Common myeloid progenitor, CD34-positive (primary cell): ENCODE measurements at places on chromosomes 2 and 18.

GRCh38 chr2:170121689-170122088, 56.3 kb upstream of the MYO3B start:
- DNase-seq, result no peak

GRCh38 chr18:74081966-74082741, 65.5 kb downstream of the FBXO15 start:
- DNase-seq, result peak; percentile 83

DNA sequence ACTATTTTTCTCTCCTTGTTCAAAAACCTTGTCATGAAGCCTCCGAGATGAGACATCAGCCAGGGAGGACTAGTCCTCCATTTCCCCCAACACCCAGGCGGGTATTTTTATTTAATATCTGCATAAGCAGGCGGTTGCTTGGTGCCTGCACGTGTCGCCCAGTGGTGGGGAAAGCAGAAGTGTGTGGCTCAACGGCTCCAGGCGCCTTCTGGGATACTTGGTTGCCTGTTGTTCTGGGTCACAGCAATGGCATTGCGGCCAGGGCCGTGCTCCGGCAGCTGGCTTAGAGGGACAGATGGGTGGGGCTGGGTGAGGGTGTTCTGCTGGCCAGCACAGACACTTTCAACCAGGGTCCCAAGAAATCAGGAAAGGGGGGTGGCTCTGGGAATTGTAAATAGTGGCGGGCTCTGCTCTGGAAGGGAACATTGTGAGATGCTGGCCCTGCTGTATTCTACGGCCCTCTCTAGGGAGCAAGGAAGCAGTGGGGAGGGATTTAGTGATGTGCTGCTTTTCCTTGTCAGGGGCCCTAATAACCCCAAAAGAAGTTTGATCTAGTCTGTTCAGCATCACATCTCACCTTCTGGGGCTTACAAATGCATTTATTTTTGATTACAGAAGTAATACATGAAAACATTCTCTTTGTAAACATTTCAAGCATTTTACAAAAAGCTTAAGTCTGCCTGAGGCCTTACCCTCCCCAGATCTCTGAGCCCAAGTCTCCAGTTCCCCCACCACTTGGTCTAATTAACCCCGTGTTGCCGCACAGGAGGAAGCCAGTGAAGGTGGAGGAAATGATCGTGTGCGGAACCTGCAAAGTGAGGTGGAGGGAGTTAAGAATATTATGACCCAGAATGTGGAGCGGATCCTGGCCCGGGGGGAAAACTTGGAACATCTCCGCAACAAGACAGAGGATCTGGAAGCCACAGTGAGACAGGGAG, 1.1 kb downstream of the VAMP8 start:
- DNase-seq, result peak; percentile 93

- DNase-seq, result no peak
Observed at GRCh38 chr2:112483831-112484230, 1.9 kb downstream of the TTL start.

GRCh38 chr2:156430980-156431358, 5.2 kb upstream of the GPD2 start:
- peak; percentile 84 for DNase-seq

GRCh38 chr2:41930807-41931566, 116.8 kb upstream of the PKDCC start:
- DNase-seq, result no peak

- DNase-seq, result no peak
Observed at GRCh38 chr2:239534581-239535412, 134.0 kb upstream of the HDAC4 start.

- DNase-seq, result peak; percentile 36
Observed at GRCh38 chr2:69601179-69601612, 42.3 kb downstream of the AAK1 start.

- peak; percentile 74 for DNase-seq
Observed at GRCh38 chr18:37270038-37270665, 295.4 kb downstream of the CELF4 start.

GRCh38 chr2:53423465-53423864, 344.1 kb upstream of the CHAC2 start:
- no peak for DNase-seq

DNA sequence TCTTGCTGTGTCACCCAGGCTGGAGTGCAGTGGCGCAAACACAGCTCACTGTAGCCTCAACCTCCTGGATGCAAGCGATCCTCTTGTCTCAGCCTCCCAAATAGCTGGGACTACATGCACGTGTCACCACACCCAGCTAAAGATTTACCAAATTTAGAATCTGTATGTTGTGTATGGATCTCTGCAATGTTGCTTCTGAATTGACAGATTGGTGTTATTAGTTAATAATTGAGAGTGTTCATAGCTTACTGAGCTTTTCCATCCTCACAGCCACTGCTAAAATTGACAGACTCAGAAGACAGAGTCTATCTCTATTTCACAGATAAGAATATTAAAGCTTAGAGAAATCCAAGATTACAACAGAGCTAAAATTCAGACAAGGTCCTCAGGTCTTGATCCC, 4.3 kb upstream of the NBAS start:
- DNase-seq, result no peak

DNA sequence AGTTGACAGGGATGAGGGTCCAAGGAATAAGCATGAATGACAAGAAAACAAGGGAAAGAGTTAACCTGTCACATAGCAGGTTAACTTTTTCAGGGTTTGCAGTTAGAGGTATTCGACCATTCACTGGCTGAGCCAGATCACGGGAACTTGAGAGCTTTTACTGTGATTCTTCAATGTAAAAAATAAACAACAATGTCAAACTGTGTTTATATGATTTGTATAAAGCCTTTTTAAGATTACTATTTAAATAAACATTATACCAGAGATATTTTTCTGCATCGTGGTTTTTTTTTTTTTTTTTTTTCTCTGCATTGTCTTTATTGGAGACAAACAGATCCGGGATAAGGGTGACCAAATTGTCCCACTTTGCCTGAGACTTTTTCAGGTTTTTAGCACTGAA, 115.6 kb downstream of the NRP2 start:
- no peak for DNase-seq

GRCh38 chr2:134217924-134218323, 35.9 kb upstream of the MGAT5 start:
- no peak for DNase-seq

GRCh38 chr2:85604568-85605339, 2.3 kb upstream of the TMEM150A start:
- no peak for DNase-seq

- no peak for DNase-seq
Observed at GRCh38 chr2:5190023-5190422, 502.2 kb upstream of the SOX11 start.

- peak; percentile 59 for DNase-seq
Observed at GRCh38 chr2:36672199-36672598, 24.3 kb upstream of the VIT start.
